ENCODE measurements at places on chromosomes 12 and 14.
A peak's percentile ranks its signal among the peaks of the same experiment; 100 is the strongest.

DNA sequence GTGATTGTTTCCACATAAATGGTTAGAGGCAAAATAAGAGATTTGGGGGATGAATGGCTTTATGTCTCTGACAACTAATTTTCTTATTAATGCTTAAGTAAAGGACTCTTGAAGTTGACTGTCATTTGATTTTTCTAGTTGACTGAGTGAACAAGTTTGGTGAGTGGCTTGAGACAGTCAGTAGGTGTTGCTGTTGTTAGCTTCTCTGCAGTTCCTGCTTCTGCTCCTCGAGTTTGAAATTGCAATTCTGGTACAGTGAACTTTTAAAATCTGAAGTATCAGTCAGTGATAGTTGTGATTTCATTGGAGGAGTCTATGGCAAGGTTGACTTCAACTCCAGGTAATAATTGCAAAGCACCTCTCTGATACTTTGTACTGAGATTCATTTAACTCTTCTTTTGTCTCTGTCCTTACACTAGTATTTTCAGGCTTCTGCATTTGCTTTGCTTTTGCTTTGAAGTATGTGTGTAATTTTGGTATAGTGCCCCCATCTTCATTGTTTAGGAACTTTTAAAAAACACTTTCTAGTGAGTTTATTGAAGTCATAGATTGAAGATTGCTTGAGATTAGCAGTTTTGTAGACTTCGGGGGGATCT lies 415.5 kb downstream of the PCNX1 start:
- DNase-seq, result no peak

DNA sequence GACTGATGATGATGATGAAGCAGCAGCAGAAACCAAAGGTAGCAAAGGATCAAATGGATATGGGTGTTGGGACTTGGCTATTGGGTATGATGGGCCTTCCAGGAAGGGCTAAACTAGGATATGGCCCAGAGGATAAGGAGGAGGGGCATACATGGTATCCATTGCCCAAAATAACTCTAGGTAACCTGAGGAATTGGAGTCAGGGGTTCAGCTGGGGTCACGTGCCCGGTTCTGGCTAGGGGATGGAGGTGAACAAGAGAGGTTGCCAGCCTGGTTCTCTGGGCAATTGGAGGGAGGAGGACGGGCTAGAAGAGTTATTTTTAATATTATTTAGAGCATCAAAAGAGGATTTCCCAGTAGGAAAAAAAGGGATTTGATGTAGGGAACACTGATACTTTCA lies 2.7 kb upstream of the ANKRD52 start:
- DNase-seq, result no peak

DNA sequence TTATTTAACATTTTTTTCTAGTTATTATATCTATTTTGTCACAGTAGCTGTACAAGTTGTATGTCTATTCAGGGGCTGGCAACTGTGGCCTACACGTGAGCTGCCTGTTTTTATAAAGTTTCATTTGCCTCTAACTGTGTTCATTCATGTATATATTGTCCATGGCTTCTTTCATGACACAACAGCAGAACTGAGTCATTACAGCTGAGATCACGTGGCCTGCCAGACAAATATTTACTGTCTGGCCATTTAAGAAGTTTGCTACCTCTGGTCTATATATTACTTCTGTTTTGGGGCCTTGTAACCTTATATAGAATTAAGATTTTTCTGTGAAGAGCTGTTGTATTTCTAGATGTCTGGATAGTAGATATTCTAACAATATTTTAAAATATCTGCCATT lies 37.9 kb downstream of the KIAA0586 start:
- DNase-seq, result no peak

- no peak for DNase-seq
Measured at GRCh38 chr14:39467889-39468524, 35.8 kb upstream of the FBXO33 start.

DNA sequence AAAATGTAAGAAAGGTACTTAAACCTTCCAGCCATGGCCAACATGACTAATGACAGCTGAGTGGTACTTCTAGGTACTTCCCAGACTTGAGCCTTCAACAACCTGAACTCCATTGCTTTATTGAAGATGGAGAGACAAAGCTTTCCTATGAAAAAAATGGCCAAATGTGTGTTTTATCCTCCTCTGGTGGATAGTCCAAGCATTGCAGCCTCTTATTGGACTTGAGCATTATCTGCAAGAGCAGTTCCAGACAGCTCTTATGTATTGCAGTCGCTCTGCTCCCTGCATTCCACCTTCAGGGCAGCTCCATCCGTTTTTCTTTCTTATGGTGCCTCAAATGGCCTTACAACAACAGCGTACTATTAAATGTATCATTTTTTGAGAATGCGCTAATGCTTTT lies 588.2 kb downstream of the NRXN3 start:
- DNase-seq, result no peak

DNA sequence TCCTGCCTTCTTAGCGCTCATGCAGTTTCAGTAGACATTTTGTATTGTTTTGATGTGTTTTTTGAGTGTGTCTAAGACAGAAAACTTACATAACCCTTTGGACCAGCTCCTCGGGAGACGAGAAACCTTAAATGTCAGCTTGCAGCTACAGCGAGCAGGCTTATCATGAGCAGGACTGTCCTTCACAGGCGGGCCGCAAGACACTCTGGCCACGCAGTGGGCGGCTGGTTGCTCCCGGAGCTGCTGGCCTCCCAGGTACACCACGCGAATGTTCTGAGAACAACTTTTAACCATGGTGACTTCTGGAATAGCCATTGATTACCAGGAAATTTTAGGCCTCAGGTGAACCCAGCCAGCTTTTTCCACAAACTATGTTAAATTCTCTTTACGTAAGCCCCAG lies 164.1 kb upstream of the DIO3 start:
- DNase-seq, result no peak

DNA sequence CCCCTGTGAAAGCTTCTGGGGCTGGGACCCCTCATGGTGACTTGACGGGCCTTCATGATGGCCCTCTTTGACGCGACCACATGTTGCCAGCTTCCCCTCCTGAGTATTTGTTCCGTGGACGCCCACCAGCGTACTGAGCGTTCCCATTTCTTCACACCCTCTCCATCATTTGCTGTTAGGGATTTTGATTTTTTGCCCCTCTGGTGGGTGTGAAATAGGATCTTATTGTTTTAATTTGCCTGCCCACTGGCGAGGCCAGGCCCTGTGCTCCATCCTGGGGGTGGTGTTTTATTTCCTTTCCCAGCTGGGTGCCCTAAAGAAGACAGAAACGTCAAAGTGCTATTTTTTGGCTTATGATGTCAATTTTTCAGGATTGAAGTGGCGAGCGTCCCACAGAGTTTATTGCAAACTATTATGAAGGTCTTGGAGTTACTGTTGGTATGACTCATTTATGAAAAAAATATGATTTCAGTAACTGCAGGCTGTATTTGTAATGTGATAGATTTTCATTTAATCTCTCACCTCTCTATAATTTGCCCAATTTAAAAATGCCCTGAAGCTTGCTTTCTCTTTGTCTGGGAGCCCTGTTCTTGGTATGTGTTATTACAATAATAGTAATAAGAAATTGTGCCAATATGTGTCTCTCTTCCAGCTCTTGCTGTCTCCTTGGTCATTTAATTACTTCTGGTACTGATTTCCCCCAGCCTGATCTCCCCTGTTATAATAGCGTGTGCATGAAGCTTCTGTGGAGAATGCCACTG lies 99.6 kb downstream of the SLC25A47 start:
- DNase-seq, result no peak

- peak; percentile 69 for DNase-seq
Measured at GRCh38 chr12:12749433-12749832, 32.3 kb downstream of the CDKN1B start.

DNA sequence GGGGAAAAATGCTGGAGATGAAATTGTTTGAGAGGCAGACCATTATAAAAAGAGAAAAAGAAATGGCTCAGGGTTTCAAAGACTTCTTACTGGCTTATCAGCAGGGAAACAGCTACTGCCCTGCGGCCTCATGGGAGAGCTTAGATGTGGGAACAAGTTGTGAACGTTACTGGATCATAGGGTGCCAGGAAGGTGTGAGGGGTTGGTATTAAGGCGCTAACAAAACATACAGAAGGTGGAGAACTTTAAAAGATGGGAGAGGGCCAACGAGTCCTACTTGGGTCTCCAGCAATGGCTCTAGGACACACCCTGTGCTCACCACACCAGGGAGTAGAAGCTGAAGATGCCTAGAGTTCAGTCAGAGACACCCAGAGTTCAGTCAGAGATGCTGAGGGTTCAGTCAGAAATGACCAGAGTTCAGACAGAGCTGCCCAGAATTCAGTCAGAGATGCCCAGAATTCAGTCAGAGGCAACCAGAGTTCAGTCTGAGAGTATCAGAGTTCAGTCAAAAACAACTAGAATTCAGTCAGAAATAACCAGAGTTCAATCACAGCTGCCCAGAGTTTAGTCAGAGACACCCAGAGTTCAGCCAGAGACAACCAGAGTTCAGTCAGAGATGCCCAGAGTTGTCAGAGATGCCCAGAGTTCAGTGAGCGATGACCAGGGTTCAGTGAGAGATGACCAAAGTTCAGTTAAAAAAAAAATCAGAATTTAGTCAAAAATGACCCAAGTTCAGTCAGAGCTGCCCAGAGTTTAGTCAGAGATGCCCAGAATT lies 1103.6 kb downstream of the BCL11B start:
- no peak for DNase-seq

GRCh38 chr14:98903371-98903770 lies 368.6 kb downstream of the BCL11B start:
- DNase-seq, result no peak

DNA sequence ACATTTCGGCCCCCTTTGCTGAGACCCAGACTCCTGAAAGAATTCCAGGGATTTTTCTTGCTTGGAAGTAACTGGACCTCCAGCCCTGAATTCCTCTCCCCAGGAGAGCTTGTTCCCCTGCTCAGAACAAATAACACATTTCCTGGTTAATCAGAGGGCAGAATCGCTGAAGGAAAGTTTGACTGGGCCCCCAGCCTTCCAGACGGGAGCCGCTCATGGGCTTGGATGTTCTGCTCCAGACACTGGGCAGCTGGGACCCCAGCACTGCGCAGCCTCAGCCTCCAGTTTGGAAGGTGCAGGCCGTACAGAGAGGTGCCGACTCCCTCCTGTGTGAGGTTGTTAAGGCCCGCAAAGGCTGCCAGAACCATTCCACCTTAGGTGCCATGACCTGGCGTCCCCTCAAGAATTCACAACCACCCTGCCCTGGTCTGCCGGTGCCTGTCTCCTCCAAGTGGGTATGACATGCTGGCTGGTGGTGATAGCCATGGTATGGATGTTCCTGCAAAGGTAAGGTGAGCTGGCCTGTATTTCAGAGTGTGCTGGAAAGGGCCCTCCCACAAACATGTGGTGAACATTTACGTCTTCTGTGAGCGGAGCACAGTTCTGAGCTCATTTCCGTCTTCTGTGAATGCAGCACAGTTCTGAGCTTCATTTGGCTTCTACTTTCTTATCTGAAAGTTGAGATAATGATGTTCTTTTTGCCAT lies 5.1 kb upstream of the LTBP2 start:
- DNase-seq, result peak; percentile 78

DNA sequence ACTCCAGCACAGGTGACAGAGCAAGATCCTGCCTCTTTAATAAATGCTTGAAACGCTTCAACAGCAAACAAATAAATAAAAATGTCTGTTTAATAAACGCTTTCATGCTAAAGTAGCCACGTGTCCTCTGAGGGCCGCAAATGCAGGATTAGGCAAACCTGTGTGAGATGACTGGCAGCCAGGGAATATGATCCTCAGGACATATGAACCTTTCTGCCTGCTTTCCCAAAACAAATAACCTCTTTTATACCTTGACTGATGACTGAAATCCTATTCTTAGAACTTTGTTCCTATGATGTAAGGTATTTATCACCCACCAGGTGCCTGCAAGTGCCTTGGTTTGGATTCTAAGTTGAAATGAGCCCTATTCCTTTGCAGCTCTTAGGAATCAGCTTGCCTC lies 14.5 kb upstream of the FLVCR2 start:
- DNase-seq, result no peak

DNA sequence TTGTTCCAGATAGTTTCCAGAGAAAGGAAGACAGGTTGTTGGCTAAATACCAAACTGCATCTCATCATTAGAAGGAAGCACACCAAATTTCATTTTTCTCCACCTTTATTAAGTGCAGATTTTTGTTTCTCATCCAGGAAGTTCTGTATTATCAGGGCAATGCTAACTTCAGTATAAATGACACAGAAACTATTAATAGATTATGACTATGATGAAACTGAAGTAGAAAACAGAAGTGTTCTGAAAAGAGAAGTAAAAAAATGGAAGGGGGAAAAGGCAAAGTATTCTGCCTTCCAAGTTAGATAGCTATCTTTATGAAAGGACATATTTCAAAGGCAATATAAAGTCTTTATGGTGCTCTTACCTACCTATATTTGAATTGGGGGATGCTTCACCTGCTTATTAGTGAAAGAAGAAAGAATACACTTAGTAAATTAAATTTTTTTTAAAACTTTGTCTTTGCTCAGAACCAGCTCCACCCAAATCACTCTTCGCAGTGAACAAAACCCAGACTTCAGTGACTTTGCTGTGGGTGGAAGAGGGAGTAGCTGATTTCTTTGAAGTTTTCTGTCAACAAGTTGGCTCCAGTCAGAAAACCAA lies 223.9 kb downstream of the PTPRO start:
- no peak for DNase-seq

- DNase-seq, result no peak
Measured at GRCh38 chr12:80269803-80270552, 170.6 kb downstream of the OTOGL start.

DNA sequence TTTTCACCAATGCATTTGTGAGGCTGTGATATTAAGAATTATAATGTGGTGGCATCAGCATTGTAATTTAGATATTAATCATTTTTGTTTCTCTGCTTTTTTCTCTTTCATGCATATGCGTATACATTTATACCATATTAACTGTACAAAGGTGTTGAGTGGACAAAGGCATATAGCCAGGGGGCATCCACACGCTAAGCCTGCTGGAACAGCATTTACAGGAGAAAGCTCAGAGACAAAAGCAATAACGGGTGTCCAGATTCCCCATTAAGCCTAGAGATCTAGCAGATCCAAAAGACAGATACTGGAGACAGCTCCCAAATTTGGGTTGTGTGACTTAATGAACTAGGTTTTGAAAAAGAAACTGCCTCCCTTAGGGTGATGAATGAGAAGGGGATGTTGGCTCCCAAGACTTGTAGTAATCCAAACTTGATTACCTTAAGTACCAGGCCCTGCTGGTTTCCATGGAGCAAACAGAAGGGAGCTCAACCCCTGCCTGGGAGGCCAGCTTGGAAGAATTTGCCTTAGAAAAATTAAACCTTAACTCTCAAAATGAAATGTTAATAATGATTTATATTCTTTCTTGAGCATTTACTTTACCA lies 181.9 kb downstream of the SLC6A15 start:
- DNase-seq, result no peak
